DMS 273 treated with DMSO at 0.1 percent for 48 hours (cell line): ENCODE measurements at places on chromosomes 1 and 21.

DNA sequence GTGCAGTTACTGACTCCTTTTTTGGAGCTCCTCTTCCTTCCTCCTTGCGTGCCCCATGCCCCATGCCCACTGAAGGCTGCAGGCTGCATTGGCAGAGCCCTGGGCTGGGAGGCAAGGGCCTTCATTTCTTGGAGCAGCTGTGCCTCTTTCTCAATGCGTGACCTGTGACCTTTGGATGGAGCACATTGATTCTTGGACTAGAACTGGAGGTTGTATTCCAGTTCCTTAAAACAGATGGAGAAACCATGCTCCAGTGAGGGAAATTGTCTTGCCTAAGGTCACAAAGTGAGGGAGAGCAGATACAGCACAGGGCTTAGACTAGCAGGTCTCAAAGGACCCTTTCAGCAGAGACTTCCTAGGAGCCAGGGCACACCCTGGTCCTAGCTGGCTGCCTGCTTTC lies 9.0 kb downstream of the TMEM269 start:
- DNase-seq: no peak

DNA sequence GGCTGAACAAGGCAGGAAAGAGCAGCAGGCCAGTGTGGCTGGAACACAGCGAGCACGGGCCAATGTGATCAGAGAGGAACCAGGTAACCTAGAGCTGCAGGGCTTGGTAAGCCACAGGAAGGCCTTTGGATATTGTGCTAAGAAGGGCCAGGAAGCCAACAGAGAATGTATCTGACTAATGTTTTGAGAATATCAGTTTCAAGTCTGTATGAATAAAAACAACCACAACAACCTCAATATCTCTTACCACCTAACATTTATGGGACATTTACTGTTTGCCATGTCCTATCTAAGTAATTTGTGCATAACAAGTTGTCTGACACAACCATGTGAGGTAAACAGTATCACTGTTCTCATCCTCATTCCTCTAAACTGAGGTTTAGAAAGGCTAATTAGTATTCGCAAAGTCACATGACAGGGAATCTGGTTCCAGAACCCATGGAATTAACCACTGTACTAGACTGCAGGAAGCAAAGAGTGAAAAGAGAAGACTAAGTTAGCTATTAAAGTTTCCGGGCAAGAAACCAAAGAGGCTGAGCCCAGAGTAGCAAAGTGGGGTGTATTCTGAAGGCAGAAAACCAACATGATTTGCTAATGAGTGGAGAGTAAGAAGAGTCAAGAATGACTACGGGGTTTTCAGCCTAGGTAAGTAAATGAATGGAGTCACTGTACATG lies 38.9 kb downstream of the SPRTN start:
- DNase-seq: no peak

DNA sequence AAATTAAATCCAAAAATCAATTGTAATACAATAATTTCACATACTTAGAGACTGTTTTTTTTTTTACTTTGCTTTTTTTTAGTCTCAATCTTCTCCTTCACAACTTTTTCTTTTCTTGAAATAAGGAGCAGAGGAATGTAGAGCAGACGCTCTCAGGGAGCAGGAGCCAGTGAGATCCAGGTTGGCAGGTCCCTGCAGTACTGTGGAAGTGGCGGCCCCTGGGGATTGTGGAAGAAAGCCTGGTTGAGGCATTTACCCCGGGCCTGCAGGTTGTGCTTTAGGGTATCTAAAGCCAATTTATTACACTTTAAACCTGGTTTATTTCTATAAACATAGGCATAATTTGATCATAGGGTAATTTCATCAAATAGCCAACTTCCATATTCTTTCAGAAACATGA lies 748 bp upstream of the OR2AJ1 start:
- DNase-seq: no peak

DNA sequence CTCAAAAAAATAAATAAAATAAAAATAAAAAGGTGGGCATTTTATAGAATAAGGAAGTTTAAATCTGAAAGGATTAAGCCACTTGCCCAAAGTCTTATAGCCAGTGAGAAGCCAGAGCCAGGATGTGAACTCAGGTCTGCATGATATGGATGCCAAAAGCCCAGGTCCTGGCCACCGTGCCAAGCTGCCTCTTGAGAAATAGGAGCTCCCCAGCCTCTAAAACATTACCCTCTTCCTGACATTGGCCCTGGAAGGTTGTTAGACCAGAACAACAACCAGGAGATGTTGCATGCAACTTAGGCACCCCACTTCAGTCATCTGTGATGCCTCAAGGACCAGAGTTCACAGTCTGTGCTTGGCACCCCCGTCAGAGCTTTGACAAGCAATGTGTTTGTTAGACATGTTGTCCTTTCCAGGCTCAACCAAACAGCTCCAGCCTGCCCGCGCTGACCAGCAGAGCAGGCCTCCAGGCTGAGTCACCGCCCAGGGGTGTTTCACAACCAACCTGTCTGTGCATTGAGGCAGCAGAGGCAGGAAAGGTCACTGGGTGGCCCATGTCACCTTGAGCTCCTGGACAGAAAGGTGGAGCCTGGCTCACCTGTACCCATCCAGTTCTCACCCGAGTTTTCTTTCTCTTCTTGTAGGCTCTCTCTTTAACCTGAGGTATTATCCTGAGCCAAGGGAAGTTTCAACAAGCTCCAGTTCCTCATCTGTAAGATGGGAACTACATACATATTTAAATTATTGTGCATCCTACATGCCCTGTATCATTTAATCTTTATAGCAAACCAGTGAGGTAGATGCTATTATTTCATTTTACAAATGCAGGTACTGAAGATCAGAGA lies 14.9 kb upstream of the MED18 start:
- no peak for DNase-seq

GRCh38 chr1:39829791-39830533 lies 41.3 kb upstream of the BMP8B start:
- no peak for DNase-seq

DNA sequence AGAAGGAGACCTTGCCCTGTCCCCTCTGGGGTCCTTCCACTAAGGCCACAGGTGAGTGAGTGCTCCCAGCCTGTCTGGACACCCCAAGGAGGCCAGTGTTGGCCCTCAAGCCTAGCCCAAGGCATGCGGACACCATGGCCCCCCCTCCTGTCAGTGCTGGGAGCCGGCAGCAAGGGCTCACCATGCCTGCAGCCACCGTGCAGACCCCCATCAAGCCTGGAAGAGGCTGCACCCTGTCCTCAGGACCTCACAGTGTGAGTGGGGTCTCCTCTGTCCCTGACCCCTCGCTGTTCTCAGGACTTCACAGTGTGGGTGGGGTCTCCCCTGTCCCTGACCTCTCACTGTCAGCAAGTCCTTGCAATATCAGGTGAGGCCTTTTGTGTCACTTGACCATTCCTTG lies 33.2 kb upstream of the PRSS38 start:
- no peak for DNase-seq

GRCh38 chr1:154866257-154867063 lies 3.6 kb downstream of the KCNN3 start:
- no peak for DNase-seq

DNA sequence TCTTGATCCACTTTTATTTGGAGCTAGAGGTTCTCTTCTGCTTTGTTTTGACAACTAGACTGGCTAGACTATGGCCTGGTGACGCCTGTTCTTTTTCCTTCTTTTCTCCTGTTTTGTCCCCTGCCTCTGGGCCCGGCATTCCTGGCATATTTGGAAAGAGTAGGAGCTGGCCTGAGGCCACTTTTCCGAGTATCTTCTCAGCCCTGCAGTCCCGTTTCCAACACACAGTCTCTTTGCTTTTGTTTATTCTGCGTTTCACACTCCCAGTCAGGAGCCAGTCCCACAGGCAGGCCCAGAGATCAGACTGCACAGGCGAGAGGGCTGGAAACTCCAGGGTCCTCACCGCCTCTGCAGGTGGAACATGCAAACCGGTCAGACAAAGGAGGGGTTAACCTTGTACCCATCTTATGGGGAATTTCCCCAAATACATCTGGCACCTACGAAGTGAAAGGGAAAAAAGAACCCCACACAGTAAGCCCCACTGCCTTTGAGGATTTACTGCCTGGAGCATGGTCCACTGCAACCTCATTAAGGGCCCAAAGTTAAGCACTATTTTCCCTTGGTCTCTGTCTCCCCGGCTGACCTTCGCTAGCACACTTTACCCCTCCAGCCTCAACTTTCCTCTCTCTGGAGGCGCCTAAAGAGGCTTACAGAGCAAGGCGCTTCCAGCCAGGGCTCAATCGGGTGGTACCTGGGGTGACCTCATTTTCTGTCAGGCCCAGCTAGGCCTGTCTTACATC lies 141.1 kb downstream of the TOMM20 start:
- DNase-seq: no peak

DNA sequence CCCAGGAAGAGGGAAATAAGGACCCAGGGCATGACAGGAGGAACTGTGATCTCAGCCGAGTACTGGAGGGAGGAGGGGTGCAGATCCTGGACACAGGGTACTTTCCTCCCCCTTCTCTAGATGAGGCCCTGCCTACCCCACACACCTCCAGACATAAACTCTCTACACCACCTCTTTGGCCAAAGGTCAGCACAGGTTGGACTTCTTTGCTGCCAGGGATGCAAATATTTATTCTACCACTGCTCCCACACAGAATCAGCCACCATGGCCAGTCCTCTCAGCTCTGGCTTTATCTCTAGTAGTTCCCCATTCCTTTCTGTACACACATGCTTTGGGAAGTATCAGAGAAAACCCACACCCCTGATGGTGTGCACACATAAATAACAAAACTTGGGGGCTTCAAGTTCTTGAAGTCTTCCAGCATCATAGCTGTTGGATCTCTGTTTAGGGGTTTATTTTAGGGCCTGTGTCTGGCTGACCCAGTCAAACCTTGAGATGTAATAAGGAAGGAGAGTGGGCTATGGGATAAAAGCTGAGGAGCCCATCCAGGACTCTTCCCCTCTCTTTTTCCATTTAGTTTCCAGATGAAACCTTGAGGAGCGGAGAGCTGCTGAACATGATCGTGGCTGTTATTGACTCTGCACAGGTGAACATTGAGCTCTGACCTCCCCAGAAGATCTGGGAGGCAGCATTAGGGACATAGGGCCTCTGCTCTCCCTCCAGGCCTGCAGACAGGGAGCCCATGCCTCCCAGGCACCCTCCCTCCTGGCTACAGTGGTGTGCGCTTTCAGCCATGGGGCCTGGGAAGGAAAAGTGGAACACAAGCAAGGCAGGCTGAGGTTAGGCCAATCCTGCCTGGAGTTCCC lies 6.7 kb upstream of the SLC27A3 start:
- DNase-seq: no peak
